ENCODE measurements at places on chromosomes 1 and 21.

- H3K27me3 ChIP-seq = no peaks in the 10 kb centered on the region
- H3K4me3 ChIP-seq = no peak overlapping the region
- no peak for DNase-seq
Observed at GRCh38 chr1:204089044-204089751, 16.3 kb downstream of the SOX13 start.

DNA sequence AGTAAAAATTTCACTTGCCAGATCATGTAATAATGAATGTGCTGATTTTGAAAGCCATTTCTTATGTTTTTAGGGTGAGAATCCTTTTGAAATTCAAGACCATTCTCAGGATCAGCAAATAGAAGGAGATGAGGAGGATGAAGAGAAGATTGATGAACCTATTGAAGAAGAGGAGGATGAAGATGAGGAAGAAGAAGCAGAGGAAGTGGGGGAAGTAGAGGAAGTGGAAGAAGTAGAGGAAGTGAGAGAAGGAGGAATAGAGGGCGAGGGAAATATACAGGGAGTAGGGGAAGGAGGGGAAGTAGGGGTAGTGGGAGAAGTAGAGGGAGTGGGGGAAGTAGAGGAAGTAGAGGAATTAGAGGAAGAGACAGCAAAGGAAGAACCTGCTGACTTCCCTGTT is 32.4 kb downstream of the ZNF326 start:
- H3K27ac ChIP-seq = no peak overlapping the region
- H3K27me3 ChIP-seq = no peaks in the 10 kb centered on the region
- DNase-seq = no peak
- peaks cover 99% of the 10 kb centered on the region for H3K36me3 ChIP-seq
- H3K4me1 ChIP-seq = no peaks in the 10 kb centered on the region

DNA sequence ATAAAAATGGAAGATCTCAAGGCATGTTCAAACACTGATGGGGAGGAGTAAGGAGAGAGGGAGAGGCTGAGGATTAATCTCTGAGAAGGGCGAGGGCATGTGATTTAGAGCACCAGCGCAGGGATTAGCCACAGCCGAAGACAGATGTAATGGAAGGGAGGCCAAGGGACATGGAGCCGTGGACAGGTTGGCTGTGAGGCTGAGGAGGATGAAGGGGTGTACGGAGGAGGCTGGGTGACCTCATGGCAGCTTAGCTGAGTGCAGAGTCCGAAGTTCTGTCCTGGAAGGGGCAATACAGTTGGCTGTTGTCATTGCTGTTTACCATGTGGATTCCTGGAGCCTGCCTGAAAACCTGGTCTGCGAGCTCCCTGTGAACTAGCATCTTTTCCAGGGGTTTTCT is 342.8 kb downstream of the RPS6KC1 start:
- no peak for DNase-seq
- no peaks in the 10 kb centered on the region for H3K36me3 ChIP-seq
- no peak overlapping the region for H3K27ac ChIP-seq
- H3K4me3 ChIP-seq = no peak overlapping the region
- no peaks in the 10 kb centered on the region for H3K4me1 ChIP-seq

GRCh38 chr1:40567825-40568224 is 36.4 kb downstream of the ZNF684 start:
- no peak overlapping the region for H3K27ac ChIP-seq
- no peaks in the 10 kb centered on the region for H3K4me1 ChIP-seq
- no peaks in the 10 kb centered on the region for H3K36me3 ChIP-seq
- no peak overlapping the region for H3K4me3 ChIP-seq
- H3K27me3 ChIP-seq = no peaks in the 10 kb centered on the region
- no peak for DNase-seq

DNA sequence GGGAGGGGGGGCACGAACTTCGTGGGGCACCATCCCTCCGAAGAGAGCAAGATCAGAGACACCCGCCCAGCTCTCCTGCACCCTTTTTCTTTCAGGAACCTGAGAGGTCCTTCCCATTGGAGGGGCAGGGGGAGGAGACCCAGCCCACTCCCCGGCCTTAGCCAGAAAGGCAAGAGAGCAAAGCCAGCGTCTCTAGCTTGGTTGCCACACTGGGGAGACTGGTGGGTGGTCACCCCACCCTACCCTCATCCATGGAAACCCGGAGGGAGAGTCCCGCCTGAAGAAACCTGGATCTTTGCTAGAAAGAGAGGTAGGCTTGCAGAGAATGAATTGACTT is 246 bp downstream of the ATP2B4 start:
- H3K36me3 ChIP-seq = peaks cover 4% of the 10 kb centered on the region
- no peak for DNase-seq
- H3K27ac ChIP-seq = peak overlapping the region; percentile 90
- no peaks in the 10 kb centered on the region for H3K27me3 ChIP-seq

DNA sequence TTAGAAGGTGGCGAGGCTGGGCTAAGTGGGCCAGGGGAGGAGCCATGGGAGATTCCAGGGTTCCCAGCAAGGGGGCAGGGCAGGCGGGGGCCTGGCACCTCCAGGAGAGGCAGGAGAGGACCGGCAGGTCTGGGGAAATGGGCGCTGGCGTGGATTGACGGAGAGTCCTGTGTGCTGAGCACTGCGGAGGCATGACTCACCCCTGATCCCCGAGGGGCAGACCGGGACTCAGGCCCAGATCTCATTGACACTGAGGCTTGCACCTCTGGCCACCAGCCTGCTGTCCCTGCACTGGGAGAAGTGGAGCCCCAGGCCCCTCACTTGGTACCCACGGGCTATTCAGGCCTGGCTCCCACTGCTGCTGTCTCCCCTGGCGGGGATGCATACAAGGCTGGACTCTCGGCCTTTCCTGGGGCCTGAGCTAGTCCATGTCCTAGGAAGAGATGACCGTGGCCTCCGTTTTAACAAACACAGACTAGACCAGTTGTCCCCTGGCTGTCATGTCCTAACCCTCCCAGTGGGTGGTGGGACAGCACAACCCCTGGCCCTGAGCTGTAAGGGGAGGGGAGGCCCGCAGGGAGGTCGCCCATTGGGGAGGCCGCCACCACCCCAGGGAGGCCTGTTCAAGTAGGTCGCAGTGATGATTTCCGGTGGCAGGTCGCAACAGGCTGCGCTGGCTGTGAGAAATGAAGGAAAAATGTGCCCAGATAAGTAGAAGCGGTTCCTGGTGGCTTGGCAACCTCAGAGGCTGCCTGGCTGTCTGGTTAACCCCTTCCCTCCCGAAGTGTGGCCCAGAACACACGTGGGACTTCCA is 39.7 kb downstream of the RIPK4 start:
- peak; percentile 65 for DNase-seq
- H3K4me1 ChIP-seq = no peaks in the 10 kb centered on the region
- H3K36me3 ChIP-seq = no peaks in the 10 kb centered on the region
- H3K27me3 ChIP-seq = peaks cover 54% of the 10 kb centered on the region
- no peak overlapping the region for H3K27ac ChIP-seq
- no peak overlapping the region for H3K4me3 ChIP-seq

- H3K27me3 ChIP-seq = no peaks in the 10 kb centered on the region
- H3K4me3 ChIP-seq = no peak overlapping the region
- DNase-seq = no peak
- H3K27ac ChIP-seq = no peak overlapping the region
- no peaks in the 10 kb centered on the region for H3K36me3 ChIP-seq
- no peaks in the 10 kb centered on the region for H3K4me1 ChIP-seq
Observed at GRCh38 chr21:31351438-31351837, 7.4 kb upstream of the TIAM1 start.

DNA sequence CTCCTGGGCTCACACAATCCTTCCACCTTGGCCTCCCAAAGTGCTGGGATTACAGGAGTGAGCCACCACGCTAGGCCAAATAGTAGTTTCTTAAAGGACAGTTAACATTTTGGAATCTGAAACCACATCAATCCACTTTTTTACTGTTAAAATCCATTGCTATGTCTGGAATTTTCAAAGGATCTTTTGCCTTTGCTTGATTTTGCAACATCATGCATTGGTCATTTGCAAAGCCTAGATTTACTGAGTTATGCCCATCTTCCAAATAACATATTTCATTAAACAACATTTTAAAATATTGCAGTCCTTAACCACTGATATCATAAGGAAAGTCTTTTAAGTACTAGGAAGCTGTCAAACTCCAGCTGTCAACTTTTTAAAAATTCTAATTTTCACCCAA is 3.3 kb downstream of the POGZ start:
- no peak for DNase-seq
- H3K4me1 ChIP-seq = peaks cover 19% of the 10 kb centered on the region
- H3K36me3 ChIP-seq = peaks cover 4% of the 10 kb centered on the region
- H3K27ac ChIP-seq = peak overlapping the region; percentile 44
- no peaks in the 10 kb centered on the region for H3K27me3 ChIP-seq

DNA sequence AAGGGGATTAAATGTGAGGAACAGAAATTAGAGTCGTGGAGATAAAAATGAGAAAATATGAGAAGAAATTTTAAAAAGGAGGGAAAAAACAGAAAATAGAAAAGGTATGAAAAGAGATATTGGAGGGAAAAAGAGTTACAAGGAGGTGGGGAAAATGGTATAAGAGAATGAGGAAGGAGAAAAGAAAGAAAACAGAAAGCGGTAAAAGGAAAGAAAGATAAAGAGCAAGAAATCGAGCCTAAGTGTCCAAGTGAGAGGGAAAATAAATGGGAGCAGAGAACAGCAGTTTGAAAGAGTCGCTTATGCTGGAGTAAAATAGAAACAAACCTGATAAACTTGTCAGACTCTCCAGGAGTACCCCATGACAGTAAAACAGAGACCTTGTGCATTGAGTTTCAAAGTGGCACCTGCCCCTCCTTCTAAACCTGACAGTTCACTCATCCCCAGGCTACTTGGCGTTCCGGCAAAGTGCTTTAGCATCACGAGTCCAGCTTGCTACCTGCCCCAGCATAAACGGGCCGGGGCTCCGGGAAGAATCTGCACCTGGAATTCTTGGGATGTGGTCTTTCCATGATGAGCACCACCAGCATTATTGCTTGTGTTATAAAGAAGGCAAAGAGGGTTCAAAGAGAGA is 585 bp downstream of the NEGR1 start:
- peak overlapping the region; percentile 70 for H3K4me3 ChIP-seq
- no peak for DNase-seq
- H3K27me3 ChIP-seq = no peaks in the 10 kb centered on the region
- H3K36me3 ChIP-seq = no peaks in the 10 kb centered on the region

DNA sequence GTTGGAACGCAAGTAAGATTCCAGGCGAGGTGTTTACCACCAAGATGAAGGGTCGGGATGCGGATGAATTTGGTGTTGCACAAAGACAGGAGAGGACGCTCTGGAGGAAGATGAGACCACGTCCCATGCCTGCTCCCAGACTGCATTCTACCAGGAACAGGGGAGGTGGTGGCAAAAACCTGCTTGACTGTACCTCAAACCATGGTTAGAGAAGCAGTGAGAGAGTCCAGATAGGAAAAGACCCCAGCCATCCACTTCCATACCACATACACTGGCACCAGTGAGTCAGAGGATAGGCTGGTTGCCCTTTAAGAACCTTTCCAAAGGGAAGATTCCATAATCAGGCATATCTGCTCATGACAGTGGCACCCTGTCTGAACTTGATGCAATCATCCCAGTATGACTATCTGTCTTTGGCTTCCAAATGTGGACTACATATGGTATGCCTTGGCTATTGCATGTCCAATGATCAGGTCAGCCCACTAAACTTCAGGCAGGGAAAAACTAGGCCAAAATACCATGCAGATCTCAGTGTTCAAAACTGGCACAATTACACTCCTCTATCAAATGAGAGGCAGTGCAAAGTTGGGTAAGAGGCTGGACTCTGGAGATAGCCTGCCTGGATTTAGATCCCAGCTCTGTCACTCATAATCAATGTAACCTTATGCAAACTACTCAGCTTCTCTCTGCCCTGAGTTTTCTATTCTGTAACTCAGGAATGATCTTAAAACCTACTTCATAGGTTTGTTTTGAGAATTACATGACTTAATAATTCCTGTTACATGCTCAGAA is 20.6 kb downstream of the NPR1 start:
- peaks cover 11% of the 10 kb centered on the region for H3K4me1 ChIP-seq
- no peaks in the 10 kb centered on the region for H3K27me3 ChIP-seq
- DNase-seq = no peak
- H3K36me3 ChIP-seq = no peaks in the 10 kb centered on the region
- no peak overlapping the region for H3K4me3 ChIP-seq

GRCh38 chr1:201715801-201716741 is 112.9 kb upstream of the IPO9 start:
- DNase-seq = peak; percentile 53
- peak overlapping the region; percentile 94 for H3K27ac ChIP-seq
- peaks cover 98% of the 10 kb centered on the region for H3K4me1 ChIP-seq
- H3K36me3 ChIP-seq = peaks cover 25% of the 10 kb centered on the region
- H3K27me3 ChIP-seq = no peaks in the 10 kb centered on the region

- no peaks in the 10 kb centered on the region for H3K27me3 ChIP-seq
- no peak for DNase-seq
- peaks cover 18% of the 10 kb centered on the region for H3K36me3 ChIP-seq
- peak overlapping the region; percentile 79 for H3K27ac ChIP-seq
- H3K4me1 ChIP-seq = peaks cover 26% of the 10 kb centered on the region
Observed at GRCh38 chr1:155166051-155166470, 7.0 kb downstream of the KRTCAP2 start.

- H3K4me3 ChIP-seq = no peak overlapping the region
- H3K27me3 ChIP-seq = no peaks in the 10 kb centered on the region
- H3K4me1 ChIP-seq = peaks cover 5% of the 10 kb centered on the region
- no peak overlapping the region for H3K27ac ChIP-seq
- DNase-seq = no peak
Observed at GRCh38 chr1:66384258-66384921, 149.6 kb upstream of the SGIP1 start.

GRCh38 chr1:63928186-63929105 is 154.6 kb downstream of the ROR1 start:
- no peaks in the 10 kb centered on the region for H3K27me3 ChIP-seq
- peak overlapping the region; percentile 77 for H3K27ac ChIP-seq
- peaks cover 23% of the 10 kb centered on the region for H3K4me1 ChIP-seq
- no peak overlapping the region for H3K4me3 ChIP-seq
- H3K36me3 ChIP-seq = no peaks in the 10 kb centered on the region
- peak; percentile 45 for DNase-seq

- H3K27me3 ChIP-seq = no peaks in the 10 kb centered on the region
- DNase-seq = no peak
- no peak overlapping the region for H3K27ac ChIP-seq
- H3K36me3 ChIP-seq = peaks cover 13% of the 10 kb centered on the region
- H3K4me3 ChIP-seq = no peak overlapping the region
- H3K4me1 ChIP-seq = no peaks in the 10 kb centered on the region
Observed at GRCh38 chr1:32028746-32029145, 15.1 kb downstream of the KHDRBS1 start.

DNA sequence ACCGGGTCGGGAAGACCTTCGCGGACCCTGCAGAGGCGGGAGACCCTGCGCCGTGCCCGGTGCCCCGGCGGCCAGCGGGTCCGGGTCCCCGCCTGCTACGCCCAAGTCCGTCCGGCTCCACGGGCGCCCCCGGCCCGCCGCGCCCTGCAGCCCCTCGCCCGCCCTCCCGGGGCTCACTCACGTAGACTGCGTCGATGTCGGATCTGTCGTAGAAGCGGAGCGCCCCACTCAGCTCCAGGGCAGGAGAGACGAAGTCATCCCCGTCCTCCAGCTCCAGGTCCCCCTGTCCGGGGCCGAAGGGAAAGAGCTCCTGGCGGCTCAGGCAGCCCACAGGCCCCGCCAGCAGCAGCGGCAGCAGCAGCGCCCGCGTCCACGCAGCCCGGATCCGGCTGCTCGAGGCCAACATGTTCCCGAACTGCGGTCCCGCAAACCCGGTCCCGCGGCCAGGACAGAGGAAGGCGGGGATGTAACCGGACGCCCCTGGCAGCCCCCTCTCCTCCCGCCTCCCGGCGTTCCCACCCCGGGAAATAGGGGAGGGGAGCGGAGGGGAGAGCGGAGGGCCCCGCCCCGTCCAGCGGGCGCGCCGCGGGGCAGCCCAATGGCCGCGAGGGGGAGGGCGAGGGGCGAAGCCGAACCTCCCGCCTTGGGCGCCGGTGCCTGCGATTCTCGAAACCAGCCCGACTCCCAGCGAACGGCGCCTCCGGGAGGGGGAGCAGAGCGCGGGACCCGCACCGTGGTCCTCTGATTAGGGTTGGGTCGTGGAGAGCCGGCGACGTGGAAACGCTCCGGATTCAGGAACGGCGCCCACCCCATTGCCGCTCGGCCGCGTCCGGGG is at the start of gene NID1:
NID1 (minus strand) TSS at position 417 of the 835 bp plus-strand sequence; CDS start at position 406, 11 bp downstream.
- H3K27me3 ChIP-seq = no peaks in the 10 kb centered on the region
- peaks cover 52% of the 10 kb centered on the region for H3K4me1 ChIP-seq
- peak within 1 kb of the TSS; percentile 96 for H3K27ac ChIP-seq
- peak; percentile 91 for DNase-seq
- peaks cover 21% of the 10 kb centered on the region for H3K36me3 ChIP-seq
